ENCODE measurements at places on chromosomes 3 and 15. TPM values are rescaled to one million over a fixed set of nuclear protein-coding genes. Genes with fewer than 3 reads are reported as not detected.
A peak's percentile ranks its signal among the peaks of the same experiment; 100 is the strongest.

KLHL40 gene
- not detected for total RNA-seq

DPPA4 gene
- not detected for total RNA-seq

C2CD4A gene
- not detected for total RNA-seq

ISLR gene
- total RNA-seq = not detected

PODXL2 gene
- total RNA-seq = 10.4 TPM

PFN2 gene
- total RNA-seq = 117 TPM

RARRES1 gene
- total RNA-seq = not detected

LTK gene
- 0.17 TPM for total RNA-seq

TLR9 gene
- not detected for total RNA-seq

SH2D7 gene
- total RNA-seq = not detected

SLC2A2 gene
- not detected for total RNA-seq

ANXA2 gene
- total RNA-seq = 3,317 TPM

CLEC3B gene
- not detected for total RNA-seq

GPR176 gene
- 1.8 TPM for total RNA-seq

GUCA1C gene
- not detected for total RNA-seq

GRAMD2A gene
- total RNA-seq = 0.93 TPM

DNA sequence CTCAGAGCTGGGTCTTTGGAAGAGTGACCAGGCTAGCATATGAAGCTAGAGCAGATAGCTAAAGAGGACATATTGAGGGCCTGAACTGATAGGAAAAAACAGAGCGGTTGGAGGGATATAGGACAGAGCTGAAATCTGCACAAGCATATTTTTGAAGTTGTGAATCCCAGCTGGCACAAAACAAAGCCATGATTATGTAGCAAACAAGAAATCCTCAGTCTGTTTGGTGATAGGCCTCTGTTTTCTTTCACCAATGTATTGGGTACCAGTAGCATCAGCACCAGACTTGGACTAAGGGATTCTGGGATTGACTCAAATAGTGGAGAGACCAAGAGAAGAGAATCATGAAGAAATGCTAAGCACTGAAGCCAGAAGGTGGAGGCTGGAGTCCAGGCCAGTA is 151.0 kb downstream of the FAM43A start:
- DNase-seq = no peak

DNA sequence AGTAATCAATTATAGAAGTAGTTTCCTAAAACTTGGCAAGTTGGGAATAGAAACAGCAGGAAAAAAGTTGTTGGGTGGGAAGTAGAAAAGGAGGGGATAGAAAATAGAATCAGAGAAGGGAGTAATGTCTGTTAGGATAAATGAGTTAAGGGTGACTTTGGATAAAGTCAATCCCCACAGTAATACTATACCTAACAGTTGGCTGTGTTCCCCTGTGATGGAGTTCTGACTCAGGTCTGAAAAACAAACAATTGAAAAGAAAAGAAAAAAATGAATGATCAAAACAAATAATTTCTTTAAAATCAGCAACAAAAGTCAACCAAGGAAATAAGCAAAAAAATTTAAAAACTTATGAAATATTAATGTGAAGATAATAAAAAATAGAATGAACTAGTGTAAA is 50.3 kb downstream of the EMC4 start:
- peak; percentile 43 for DNase-seq

GRCh38 chr3:67012564-67012963 is 14.5 kb downstream of the KBTBD8 start:
- no peak for DNase-seq

- DNase-seq = no peak
These were observed 18.2 kb upstream of the ADCY5 start for GRCh38 chr3:123467046-123467445.

DNA sequence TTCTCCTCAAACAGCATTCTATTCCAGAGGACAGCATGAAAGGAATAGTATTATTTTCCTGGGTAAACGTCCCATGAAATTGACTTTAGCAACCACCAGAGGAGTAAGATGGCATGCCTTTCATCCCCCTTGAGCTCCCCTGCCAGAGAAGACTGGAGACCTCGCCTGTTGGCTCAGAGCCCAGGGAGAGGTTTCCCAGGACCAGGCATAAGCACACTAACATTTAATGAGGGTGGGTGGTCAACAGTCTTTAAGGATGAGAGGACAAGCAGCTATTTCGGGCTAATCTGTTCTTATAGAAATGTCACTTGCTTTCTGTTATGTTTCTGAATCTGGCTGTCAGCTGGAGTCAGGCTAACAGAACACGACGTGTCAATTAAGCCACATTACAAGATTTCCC is 390.5 kb downstream of the GABRG3 start:
- DNase-seq = no peak

GRCh38 chr15:58064082-58064979 is 1.2 kb downstream of the ALDH1A2 start:
- no peak for DNase-seq

- no peak for DNase-seq
These were observed 4.8 kb downstream of the DENND4A start for GRCh38 chr15:65787260-65787659.

DNA sequence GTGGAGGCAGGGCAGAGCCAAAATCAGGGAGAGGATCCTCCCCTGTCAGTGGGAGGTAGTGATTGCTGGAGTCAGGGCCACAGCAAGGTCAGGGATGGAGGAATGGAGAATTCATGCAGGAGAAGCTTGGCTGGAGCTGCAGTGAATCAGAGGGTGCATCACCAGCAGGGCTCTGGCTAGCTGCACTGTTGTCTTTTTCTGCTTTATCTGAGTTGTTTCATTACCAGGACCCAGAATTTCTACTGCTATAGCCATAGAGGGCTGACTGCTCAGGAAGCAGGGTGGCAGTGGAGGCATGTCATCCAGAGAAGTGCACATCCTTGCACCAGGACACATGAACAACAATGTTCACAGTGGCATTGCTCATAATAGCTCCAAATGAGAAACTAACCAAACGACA is 113.5 kb upstream of the GALNT15 start:
- peak; percentile 80 for DNase-seq

- DNase-seq = no peak
These were observed 221.0 kb downstream of the ZMAT3 start for GRCh38 chr3:178850450-178851190.

GRCh38 chr3:193701953-193702635 is 109.1 kb downstream of the OPA1 start:
- no peak for DNase-seq

DNA sequence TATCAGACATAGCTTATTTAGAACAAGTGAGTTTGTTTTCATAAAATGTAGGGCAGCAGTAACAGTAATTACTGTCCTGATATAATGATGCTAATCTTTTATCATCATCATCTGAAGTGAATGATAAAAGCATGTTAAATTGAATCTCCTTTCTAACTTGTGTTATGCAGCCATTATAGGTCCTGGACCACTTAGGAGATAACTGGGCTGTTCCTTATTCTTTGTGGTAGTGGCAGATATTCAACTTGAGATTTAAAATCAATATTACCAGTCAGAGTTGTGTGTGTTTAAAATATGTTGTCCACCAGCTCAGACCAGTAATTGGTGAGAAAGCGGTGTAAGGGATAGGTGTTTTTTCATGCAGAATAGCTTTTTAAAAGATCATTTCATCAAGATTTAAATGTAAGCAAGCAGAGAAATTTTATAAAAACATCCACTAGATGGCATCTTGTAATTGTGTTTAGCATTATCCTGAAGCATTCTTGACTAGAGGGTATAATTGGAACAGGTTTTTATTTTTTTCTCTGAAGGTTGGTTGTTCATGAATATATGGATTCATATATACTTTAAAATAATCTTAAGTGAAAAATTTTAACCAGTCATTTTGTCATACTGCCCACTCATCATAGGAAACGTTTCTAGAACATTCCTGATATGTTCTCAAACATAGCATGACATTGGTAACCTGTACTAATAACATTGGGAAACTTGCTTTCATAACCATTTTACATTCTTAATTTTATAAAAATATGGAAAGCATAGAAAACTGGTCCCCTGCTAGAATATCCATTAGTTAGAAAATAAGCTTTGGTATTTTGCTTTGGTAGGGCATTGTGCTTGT is 153.9 kb downstream of the BBX start:
- DNase-seq = no peak

DNA sequence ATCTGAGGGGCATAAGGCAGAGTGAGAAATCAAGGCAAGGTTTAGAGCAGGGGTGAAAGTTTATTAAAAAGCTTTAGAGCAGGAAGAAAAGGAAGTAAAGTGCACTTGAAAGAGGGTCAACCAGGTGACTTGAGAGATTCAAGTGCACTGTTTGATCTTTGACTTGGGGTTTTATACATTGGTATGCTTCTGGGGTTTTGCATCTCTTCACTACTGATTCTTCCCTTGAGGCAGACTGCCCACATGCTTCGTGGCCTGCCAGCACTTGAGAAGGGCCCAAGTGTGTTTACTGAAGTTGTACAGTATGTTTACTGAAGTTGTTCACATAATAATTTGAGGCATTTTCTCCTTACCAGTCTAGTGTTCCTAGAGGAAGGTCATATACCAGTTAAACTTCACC is 367.0 kb upstream of the UBE2E2 start:
- no peak for DNase-seq

DNA sequence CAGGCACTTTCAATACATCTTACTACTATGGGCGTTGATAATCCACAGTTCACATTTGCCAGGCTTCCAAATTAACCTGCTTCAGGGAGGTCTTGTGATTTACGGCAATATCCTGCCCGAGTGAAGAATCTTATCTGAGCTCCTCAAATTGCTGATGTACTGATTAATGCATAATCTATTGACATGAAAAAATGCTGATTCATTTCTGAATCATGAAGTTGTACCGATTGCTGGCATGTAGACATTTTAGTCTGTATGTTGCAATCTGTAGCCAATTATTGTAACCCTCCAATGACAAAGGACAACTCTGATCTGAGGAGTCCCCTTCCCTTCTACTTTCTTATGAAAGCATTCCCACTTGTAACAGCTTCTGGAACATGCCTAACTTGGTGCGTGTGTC is 97.2 kb downstream of the SEC22A start:
- no peak for DNase-seq

GRCh38 chr3:154955907-154956533 is 124.1 kb upstream of the MME start:
- DNase-seq = peak; percentile 11

GRCh38 chr15:25718597-25718996 is 144.5 kb downstream of the ATP10A start:
- DNase-seq = no peak

DNA sequence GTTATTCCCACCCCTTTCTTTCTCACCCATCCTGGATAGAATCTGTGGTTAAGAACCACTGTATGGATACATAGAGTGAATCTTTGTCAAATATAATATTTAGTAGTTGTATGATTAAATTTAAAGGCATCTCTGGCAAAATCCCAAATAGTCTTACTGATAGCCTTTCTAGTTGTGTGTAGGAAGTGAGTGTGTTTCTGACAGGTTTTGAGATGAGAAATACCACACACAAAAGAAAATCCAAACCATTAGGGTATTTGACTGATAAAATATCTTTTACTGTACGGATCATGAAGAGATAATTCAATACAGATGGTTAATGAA is 44.7 kb upstream of the PLCL2 start:
- no peak for DNase-seq

- DNase-seq = no peak
These were observed 307.3 kb upstream of the PLSCR5 start for GRCh38 chr3:146912241-146913015.

DNA sequence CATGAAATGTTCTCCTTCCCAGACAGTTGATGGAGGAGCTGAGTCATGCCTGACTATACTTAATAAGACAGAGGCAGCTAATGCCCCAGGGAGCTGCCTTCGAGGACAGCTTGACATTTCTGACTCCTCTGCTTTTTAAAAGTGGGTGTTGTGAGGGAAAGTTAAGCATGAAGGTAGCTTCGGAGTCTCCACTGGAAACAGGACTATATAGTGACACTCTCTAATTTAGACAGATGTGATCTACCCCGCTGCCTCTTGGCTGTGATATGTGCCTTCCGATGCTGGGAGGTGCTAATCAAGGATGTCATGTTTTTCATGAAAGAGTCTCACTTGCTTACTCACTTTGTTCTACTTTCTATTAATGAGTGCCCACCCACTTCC is 72.7 kb downstream of the IL1RAP start:
- peak; percentile 78 for DNase-seq

DNA sequence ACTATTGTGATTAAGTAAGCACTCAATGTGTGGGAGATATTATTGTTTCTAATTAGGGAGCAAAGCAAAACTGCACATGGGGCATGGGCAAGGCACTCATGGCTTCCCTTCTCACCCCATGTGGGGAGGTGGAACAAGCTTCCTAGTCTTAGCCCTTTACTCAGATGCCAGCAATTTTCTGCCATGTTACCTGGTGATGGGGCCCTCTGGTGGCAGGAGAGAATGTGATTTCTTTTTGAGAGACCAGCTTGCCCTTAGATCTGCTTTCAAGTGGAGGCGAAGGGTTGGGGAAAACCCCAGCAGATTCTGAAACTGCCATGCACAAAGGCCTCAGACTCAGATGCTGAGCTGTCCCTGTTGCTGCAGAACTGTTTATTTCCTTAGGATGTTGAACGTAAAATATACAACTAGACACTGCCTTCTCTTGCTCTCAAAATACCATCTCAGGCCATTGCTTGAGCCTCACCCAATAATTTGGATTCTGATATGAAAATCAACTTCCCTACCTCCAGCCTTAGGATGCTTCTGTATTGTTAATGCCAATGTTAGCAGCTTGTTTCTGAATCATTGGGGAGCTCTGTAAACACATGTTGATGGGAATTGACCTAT is 130.2 kb upstream of the TPRG1 start:
- peak; percentile 75 for DNase-seq

GRCh38 chr3:133987136-133987535 is 42.6 kb downstream of the SLCO2A1 start:
- no peak for DNase-seq

- DNase-seq = peak; percentile 81
These were observed 296.1 kb downstream of the AGBL1 start for GRCh38 chr15:86375733-86376280.

DNA sequence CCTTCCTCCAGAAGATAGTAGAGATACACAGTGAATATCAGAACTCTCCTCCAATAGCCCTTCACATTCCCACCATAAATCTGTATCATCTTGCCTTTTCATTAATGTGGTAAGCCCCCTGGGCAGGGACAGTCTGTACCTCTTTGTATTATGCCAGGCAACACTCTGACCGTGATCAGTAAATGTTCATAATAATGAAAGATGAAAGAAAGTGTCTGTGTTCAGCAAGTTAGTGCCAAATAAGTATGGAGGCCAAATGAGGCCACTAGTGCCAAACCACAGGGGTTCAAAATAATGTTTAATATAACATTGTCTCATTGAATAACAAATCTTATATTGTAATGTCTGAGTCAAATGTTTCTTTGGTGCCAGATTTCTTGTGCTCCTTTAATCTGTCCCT is 104.3 kb downstream of the CMSS1 start:
- DNase-seq = no peak

DNA sequence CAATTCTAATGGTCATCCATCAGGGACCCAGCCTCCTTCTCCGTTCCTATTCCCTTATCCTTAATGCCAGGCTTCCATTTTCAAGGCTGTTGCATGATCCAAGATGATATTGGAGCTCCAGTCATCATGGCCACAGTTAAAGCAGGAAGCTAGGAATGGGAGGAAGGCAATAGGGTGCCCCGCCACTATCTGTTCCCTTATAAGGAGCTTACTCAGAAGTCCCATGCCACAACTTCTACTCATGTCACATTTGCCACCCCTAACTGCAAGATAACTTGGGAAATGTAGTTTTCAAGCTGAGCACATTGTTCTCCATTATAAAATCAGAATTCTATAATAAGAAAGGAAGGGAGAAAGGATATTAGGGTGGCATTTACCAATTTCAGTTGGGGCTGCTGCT is 38.6 kb upstream of the SPSB4 start:
- DNase-seq = no peak

- DNase-seq = no peak
These were observed 7.9 kb upstream of the FBXO22 start for GRCh38 chr15:75895731-75896130.

Data from MCF 10A (cell line).